Omental fat pad (tissue), 4 donors: ENCODE measurements at places on chromosomes 12 and 14. TPM values are rescaled to one million over a fixed set of nuclear protein-coding genes. Genes with fewer than 3 reads are reported as not detected.

- peak; percentile 52 for DNase-seq
Measured at GRCh38 chr14:23071244-23071920, 14.1 kb upstream of the CDH24 start.

IQSEC3 gene
- 3.3 TPM for total RNA-seq

GRCh38 chr12:104669851-104670337 lies 213.1 kb downstream of the CHST11 start:
- no peak for DNase-seq

- DNase-seq: no peak
Measured at GRCh38 chr14:93965946-93966474, 10.4 kb downstream of the ASB2 start.

CRY1 gene
- total RNA-seq: 97.0 TPM

DNA sequence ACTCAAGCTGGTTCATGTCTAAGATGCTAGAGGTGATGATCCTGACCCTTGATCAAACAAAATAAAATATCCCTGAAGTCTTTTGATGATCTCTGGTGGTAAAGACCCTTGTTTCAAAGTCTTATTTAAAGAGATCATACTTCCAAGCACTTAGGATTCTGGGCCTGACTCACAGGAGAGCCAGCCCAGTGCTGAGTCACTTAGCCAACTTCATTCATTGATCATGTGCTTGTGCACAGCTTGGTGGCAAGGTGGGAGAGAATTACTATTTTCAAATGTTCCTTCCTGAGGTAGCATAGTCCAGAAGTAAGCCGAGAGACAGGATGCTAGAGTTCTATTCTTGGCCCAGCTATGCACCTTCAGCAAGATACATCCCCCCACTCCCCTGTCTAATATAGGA lies 40.6 kb downstream of the SCN8A start:
- DNase-seq: no peak

GRCh38 chr14:100950024-100950423 lies 46.5 kb upstream of the RTL1 start:
- no peak for DNase-seq

GRCh38 chr12:50211392-50212070 lies 44.4 kb upstream of the CERS5 start:
- no peak for DNase-seq

DNA sequence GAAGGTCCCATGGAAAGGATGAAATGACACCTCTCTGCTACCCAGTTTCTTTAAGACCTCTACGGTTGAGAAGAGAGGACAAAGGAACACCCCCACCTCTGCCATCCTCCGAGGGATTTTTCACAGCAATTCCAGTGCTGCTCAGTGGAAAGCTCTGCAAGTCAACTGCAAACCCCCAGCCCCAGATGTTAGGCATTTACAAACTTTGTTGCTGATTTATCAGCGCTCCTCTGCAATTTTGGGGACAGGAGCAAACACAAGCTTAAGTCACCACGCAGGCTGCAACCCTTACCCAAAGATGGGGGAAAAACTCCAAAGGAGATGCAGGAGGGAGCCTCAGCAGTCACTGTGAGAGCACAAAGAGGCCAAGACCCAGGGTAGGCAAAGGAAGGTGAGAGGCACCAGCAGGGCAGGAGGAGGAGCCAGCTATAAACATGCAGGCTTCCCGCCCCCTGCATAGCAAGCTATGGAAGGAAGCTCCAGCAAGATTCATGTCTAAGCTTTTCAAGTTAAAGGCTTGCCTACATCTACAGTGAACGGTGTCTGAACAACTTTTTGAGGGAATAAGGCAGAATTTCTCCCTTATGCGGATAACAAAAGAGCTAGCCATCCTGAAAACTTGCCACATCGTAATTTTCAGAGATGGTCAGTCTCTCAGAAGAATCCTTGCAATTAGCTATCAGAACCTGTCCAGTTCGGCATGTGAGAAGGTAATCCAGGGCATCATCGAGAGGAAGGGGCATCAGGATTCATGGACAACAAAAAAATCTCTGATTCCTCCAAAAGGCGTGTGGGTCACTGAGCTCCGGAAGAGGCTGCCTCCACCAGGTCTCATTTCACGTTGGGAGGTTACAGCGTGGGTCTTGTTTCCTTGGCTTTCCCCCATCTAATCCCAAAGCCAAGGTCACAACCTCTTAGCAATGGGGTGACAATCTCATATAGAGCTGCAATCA lies 3.9 kb downstream of the CTDSP2 start:
- DNase-seq: no peak

GRCh38 chr12:31386364-31386777 lies 60.4 kb upstream of the SINHCAF start:
- no peak for DNase-seq

NELL2 gene
- 9.6 TPM for total RNA-seq

DNA sequence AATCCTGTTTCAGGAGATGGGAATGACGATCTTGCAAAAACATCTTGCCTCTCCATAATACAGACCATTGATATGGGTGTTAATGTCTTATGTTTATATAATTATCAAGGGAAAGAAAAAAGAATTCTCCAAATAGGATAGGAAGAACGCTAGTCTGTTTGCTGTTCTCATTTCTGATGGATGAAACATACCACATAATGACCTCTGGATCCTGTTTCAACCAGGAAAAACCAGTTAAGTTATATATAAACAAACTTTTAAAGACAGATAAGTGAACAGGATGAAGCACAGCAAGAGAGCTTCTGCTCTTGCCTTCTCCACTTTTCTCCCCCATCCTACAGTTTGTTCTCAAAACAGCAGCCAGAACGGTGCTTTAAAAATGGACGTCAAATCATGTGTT lies 27.8 kb downstream of the COQ6 start:
- no peak for DNase-seq

LRFN5 gene
- 6.6 TPM for total RNA-seq

- DNase-seq: no peak
Measured at GRCh38 chr14:105414456-105415371, 4.9 kb upstream of the MTA1 start.

DNA sequence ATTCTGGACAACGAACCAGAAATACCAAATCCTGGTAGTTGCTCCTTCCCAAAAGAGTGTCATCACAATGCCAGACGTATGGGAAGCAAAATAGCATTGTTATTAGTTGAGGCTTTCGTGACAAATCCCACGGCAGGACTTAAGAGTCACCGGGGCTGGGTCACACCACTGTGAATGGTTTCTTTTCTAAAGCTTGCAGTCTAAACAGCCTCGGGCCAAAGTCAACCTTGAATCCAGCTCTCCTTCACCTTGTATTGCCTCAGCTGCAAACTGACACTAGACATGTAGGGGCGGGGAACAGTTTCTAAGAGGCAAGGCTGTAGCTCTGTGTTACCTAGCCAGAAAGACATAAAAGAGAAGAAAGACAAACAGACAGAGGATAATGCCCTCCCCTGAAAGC lies 734.8 kb downstream of the MED13L start:
- DNase-seq: no peak

DNA sequence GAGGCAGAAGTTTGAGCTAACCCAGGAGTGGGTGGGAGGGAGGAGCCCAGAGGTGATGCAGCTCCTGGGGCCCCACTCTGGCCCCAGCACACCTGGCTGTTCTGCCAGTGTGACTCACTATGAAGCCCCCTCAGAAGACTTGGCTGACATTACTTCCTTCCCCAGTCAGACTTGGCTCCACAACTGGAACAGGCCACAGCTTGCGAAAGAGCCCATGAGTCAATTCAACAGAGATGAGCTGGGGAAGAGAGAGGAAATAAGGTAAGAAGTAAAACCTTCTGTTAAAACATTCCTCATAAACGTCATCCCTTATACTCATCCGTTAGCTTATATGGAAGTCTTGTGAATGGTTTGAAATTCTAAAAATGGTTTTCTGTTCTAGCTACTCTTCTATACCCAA lies 245.9 kb downstream of the ADAMTS20 start:
- DNase-seq: no peak

DNA sequence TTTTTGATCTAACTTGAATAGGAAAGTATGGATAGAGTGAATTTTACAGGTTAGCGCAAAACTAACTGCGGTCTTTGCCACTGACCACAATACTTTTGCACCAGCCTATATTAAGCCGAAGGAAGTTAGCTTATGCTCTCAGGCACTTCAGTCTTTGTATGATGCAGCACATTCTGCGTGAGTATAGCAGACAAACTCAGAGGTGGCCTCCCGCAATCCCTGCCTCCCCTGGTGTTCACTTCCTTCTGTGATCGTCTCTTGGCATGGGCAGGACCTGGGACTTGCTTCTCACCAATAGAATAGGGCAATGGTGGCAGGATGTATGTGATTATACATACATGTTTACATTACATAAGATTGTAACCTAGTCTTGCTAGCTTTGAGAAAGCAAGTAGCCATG lies 10.3 kb upstream of the SLC6A13 start:
- no peak for DNase-seq

- DNase-seq: no peak
Measured at GRCh38 chr14:45091710-45092109, 7.8 kb downstream of the PRPF39 start.

DNA sequence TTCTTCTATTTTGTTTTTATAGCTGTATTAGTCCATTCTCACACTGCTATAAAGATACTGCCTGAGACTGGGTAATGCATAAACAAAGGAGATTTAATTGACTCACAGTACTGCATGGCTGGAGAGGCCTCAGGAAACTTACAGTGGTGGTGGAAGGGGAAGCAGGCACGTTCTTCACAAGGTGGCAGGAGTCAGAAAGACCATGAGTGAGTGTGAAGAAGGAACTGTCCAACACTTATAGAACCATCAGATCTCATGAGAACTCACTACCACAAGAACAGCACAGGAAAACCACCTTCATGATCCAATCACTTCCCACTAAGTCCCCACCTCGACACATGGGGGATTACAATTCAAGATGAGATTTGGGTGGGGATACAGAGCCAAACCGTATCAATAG lies 42.3 kb downstream of the ARMH4 start:
- no peak for DNase-seq

GRCh38 chr12:89179245-89179644 lies 173.1 kb downstream of the DUSP6 start:
- DNase-seq: no peak

DNA sequence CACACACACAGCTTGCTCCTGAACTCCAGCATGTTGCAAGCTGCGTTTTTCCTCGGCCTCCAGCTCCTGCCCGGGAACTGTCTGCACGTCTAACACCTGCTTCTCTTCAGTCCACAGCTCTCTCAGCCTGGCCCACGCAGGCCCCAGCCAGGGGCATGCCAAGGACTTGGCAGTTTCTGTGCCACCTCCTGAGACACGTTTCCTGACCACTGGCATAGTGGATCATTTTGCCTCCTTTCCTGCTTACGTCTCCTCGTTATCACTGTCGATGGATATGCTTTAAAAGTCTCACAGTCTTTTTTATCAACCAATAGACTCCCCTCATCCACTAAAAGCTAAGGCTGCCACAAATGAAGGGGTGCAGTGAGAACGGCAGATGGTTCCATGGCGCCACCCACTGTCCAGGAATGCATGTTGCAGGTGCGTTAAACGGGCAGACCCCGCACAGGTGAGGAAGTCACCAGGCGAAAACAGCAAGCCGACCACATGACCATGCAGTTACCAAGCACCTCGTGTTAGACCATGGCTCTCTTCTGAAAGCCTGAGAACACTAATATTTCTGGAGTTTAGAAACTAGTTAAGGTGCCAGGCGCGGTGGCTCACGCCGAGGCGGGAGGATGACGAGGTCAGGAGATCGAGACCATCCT lies 14.7 kb upstream of the TEAD4 start:
- DNase-seq: peak; percentile 31

DNA sequence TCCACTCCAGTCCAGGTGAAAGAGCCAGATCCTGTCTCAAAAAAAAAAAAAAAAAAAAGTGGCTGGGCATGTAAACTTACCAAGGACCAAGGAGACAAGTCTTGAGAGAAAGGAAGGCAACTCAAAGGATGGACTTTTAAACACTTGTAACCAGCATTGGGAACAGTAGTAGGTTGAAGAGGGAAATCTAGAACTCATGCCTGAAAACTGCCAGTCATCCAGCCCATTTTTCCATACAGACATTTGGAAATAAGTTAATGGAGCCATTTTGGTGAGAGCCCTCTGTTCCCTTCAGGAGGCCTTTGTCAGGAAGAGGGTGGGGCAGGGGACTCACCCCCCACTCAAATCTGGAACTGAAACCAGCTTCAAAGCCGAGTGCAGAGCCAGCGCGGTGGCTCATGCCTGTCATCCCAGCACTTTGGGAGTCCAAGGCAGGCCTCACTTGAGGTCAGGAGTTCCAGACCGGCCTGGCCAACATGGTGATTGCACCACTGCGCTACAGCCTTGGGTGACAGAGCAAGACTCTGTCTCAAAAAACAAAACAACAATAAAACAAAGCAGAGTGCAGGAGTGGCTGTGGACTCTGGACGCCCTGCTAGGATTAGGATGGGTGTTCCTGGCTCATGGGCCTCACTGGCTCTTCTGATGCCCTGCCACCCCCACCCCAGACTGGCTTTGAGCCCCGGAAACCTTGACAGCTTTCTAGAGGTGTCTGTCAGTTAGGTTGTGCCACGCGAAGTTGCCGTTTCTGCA lies 1.6 kb upstream of the MLXIP start:
- no peak for DNase-seq

- DNase-seq: no peak
Measured at GRCh38 chr12:12428047-12428446, 71.2 kb downstream of the BORCS5 start.

DNA sequence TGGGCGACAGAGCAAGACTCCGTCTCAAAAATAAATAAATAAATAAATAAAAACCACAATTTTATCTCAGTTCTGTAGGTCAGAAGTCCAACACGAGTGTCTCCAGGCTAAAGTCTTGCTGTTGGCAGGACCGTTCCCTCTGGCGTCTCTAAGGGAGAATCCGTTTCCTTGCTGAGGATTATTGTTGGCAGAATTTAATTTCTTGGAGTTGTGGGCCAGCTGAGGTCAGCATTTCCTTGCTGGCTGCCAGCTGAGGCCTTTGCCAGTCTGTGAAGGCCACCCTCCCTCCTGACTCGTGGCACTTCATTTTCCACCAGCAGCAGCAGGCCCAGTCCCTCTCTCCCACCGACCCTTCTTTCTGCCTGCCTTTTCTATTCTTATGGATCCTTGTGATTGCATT lies 17.2 kb downstream of the PSMC1 start:
- DNase-seq: no peak

GRCh38 chr12:116726694-116727093 lies 11.2 kb downstream of the SPRING1 start:
- DNase-seq: no peak

GRCh38 chr12:121550974-121551634 lies 29.7 kb downstream of the KDM2B start:
- no peak for DNase-seq

- no peak for DNase-seq
Measured at GRCh38 chr14:96309896-96310330, 53.2 kb downstream of the ATG2B start.

GRCh38 chr12:75058228-75058627 lies 151.4 kb downstream of the KCNC2 start:
- DNase-seq: no peak

DNA sequence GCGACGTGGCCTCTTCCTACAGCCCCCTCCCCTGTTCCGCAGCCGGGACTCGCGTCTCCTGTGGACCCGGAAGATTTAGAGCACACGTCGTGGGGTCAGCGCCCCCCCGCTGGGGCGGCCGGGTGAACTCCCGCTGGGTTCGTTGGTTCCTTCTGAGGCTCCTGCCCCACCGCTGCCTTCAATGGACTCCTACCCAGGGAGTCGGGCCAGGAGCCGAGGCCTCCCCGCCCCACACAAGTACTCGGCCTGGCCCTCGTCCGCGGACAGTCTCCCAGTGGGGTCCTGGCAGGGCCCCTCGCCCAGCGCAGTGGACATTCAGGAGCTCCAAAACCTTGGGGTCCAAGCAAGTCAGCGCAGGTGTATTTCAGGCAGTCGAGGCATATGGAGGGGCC lies 1.2 kb downstream of the MMP17 start:
- DNase-seq: no peak
